ENCODE measurements at places on chromosomes 16 and 17.

DNA sequence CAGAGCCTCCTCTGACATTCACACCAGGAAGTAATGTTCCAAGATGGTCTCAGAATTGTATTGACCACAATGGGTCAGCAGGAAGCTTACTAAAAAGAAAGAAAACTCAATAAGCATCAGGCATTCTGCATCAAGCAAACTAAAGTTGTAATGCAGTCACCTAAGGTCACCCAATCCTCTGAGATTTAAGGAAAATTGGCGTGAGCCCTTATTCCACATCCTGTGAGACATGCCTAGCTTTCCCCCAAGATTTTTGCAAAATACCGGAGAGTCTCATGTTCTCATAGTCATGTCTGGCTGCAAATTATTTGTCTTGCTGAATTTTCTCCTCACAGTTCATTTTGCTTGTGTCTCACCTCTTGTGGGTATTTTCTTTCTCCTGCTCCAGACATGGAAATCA is 417.1 kb upstream of the SOX9 start:
- ATAC-seq, result no peak

DNA sequence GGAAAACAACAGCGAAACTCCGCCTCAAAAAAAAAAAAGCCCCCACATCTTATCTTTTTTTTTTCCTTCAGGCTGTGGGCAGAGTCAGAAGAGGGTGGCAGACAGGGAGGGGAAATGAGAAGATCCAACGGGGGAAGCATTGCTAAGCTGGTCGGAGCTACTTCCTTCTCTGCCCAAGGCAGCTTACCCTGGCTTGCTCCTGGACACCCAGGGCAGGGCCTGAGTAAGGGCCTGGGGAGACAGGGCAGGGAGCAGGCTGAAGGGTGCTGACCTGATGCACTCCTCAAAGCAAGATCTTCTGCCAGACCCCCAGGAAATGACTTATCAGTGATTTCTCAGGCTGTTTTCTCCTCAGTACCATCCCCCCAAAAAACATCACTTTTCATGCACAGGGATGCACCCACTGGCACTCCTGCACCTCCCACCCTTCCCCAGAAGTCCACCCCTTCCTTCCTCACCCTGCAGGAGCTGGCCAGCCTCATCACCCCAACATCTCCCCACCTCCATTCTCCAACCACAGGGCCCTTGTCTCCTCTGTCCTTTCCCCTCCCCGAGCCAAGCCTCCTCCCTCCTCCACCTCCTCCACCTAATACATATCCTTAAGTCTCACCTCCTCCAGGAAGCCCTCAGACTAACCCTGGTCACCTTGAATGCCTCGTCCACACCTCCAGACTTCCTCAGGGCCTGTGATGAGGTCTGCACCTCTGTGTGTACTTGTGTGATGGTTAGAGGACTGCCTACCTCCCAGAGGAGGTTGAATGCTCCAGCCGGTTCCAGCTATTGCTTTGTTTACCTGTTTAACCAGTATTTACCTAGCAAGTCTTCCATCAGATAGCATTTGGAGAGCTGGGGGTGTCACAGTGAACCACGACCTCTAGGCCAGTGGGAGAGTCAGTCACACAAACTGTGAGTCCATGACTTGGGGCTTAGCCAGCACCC is 1.2 kb upstream of the HBA1 start:
- no peak for ATAC-seq

DNA sequence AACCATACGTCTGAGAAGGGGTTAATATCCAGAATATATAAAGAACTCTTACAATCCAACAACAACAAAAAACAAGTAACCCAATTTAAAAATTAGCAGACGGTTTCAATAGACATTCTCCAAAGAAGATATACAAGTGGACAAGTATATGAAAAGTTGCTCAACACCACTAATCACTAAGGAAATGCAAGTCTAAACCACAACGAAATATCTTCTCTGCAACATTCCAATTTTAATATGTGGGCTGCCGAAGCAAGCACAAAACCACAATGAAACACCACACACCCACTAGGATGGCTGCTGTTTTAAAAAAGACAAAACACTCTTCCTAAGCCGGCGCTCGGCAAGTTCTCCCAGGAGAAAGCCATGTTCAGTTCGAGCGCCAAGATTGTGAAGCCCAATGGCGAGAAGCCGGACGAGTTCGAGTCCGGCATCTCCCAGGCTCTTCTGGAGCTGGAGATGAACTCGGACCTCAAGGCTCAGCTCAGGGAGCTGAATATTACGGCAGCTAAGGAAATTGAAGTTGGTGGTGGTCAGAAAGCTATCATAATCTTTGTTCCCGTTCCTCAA is 5.9 kb upstream of the SLC13A2 start:
- ATAC-seq, result no peak

- no peak for ATAC-seq
Observed at GRCh38 chr17:2929881-2930533, 133.4 kb downstream of the OR1D5 start.

DNA sequence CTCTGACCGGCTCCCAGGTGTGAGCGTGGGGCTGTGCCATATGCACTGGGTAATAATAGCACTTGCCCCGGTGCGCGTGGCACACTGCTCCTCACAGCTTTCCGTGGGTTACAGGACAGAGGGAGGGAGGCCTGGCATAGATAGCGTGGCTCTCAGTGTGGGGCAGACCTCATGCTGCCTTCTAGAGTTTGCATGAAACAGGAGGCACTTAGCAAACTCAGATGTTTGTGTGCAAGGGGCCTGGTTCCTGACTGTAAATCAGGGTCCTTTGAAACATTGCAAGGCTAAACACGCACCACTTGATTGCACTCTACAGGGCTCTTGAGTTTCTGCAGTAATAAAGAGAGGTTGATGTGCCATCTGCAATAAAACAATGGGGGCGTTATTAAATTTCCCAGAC is 101.7 kb downstream of the RPTOR start:
- no peak for ATAC-seq

DNA sequence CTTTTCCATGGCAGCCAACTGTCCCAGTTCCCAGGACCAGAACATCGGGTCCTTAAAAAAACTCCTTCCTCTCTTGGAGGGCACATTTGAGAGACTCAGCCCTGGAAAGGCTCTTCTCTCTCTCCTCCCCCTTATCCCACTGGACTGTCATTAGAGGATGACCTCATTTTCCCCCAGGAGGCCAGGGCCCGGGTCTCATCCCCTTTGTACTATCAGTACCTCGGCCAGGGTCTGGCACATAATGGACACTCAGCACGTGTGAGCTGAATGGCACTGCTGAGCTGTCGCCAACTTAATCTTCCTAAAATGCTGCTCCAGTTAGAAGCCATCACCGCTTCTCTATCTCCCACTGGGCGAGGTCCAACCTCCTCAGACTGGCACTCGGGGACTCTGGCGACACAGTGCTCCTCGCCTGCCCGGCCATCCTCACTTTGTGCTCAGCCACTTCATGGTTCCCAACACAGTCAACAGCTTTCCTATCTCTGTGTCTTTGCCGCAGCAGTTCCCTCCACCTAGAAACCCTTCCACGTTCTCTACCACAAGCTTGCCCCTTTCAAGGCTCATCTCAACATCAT is 3.6 kb upstream of the RHBDL3 start:
- ATAC-seq, result no peak
